ENCODE measurements at places on chromosomes 2 and 18.

GRCh38 chr2:65057054-65057375 lies 799 bp downstream of the CEP68 start:
- no peak for DNase-seq

GRCh38 chr2:727071-727470 lies 49.9 kb upstream of the TMEM18 start:
- no peak for DNase-seq

DNA sequence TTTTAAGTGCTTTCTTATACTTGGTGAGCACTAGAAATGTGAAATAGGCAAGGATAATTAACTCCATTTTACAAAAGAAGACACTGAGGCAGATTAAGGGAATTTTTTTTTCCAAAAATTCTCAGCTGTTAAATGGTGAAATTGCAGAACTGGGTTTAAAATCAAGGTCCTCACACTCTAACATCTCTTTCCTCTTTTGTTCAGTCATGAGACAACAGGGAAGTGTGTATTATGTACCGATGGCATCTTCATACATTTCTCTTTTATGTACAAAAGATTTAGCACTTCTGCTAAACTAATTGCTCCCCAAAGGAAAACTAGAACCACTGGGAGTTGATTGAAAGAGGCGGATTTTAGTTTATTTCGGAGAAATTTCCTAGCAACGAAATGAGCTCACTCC lies 203.0 kb downstream of the SETBP1 start:
- DNase-seq, result no peak

DNA sequence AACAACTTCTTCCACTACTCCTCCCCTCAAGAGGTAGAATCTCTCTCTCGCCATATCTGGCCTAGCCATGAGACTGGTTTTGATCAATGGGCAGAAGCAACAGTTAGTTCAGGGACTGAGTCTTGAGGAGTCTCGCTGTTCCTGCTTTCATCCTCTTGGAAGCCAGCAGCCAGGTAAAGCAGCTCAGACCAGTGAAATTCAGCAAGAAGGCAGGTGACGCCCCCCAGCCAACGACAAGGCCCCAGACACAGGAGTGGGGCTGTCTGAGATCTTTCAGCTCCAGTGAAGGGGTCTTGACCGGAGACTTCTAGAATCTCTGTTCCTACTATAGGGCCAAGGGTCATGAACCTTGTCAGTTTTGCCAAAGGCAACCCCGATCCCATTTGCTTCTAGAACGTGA lies 39.7 kb upstream of the ACAA2 start:
- DNase-seq, result no peak

DNA sequence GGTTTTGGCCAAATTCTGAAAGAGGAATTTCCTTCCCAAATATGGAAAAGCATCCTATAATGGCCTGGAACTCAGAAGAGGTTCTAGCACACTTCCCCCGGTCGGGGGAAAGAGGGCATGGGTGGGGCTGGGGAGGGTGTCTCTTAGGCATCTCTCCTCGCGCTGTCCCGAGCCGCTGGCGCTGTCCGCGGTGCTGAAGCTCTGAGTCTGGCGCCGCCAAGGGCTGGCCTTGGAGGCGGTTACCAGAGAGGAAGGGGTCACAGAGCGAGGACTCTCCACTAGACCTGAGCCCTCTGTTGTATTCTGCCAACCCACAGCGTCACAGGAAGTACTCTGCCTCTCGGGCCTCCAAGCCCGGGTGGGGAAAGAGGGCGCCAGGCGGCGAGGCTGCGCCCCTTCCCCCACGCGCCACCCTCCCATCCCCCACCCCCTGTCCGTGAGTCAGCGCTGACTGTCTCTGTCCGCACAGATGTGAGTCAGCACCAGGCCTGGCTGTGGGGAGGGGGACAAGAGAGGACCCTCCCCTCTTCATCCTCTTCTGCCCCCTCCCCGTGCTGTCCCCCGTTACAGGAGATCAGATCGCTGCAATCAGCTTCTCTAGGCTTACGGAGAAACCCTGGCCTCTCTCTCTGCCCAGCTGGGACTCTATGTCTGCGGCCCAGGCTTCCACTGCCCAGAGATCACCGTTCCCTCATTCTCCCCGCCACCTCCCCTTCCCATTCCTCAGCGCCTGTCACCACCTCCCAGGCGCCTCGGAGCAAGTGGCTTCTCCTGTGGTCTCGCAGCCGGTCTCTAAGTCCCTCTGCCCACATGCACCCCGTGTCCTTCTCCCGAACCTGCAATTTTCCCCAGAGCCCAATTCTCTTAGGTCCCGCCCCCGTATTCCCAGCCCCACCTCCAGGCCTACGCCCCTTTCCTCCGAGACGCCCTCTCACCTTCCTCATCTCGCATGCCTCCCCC lies 779 bp downstream of the PTPRN start:
- peak; percentile 80 for DNase-seq

GRCh38 chr18:8348051-8348720 lies 261.1 kb upstream of the RAB12 start:
- no peak for DNase-seq

GRCh38 chr18:33123862-33124518 lies 316.5 kb downstream of the CCDC178 start:
- DNase-seq, result no peak

GRCh38 chr2:3470856-3471737 lies 48.2 kb downstream of the ADI1 start:
- DNase-seq, result no peak

GRCh38 chr2:168201584-168202116 lies 45.7 kb downstream of the STK39 start:
- DNase-seq, result no peak

- DNase-seq, result no peak
Measured at GRCh38 chr2:46963941-46964673, 48.5 kb upstream of the MCFD2 start.

DNA sequence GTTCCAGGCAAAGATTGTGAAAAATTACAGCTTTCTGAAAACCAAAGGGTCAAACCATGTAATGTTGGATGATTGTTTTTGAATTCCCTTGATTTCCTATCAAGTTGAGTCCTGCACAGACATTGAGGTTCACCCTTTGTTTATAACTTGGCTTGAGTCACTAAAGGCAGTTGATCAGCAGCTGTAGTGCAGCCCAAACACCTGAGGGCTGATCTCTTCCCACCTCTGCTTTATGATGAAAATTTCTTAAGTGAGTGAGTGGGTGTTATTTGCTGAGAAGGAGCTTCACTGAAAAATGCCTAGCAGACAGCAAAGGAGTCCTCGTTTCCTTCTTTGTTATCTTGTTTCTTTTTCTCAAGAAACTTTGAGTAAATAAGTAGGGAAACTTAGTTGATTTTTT lies 31.9 kb upstream of the BMPR2 start:
- no peak for DNase-seq

GRCh38 chr18:906416-907114 lies 1.9 kb downstream of the ADCYAP1 start:
- DNase-seq, result no peak

- no peak for DNase-seq
Measured at GRCh38 chr2:134718817-134719814, at the start of gene TMEM163. Gene TMEM163 (minus strand): TSS chr2:134719000.

All from AG08395 (cell line).